GM23248 (cell line): ENCODE measurements at places on chromosomes 11 and 22.

- no peak overlapping the region for H3K4me3 ChIP-seq
- no peak for DNase-seq
- H3K4me1 ChIP-seq: peaks cover 5% of the 10 kb centered on the region; the same call in 1 of the 2 replicates
- no peaks in the 10 kb centered on the region for H3K36me3 ChIP-seq
These were observed 484.0 kb downstream of the NTM start for GRCh38 chr11:131854391-131854790.

GRCh38 chr22:20063271-20064139, 16.5 kb upstream of the DGCR8 start:
- H3K4me1 ChIP-seq: no peaks in the 10 kb centered on the region
- H3K27me3 ChIP-seq: no peaks in the 10 kb centered on the region
- H3K27ac ChIP-seq: no peak overlapping the region
- no peak for DNase-seq
- H3K36me3 ChIP-seq: no peaks in the 10 kb centered on the region
- no peak overlapping the region for H3K4me3 ChIP-seq

- H3K27me3 ChIP-seq: no peaks in the 10 kb centered on the region
- peaks cover 9% of the 10 kb centered on the region; the same call in 1 of the 2 replicates for H3K4me1 ChIP-seq
- DNase-seq: no peak
- H3K36me3 ChIP-seq: no peaks in the 10 kb centered on the region
- H3K27ac ChIP-seq: no peak overlapping the region
- no peak overlapping the region for H3K4me3 ChIP-seq
These were observed 3.8 kb downstream of the DGCR2 start for GRCh38 chr22:19118329-19118880.

GRCh38 chr11:90704510-90704909, 481.7 kb upstream of the CHORDC1 start:
- no peaks in the 10 kb centered on the region for H3K27me3 ChIP-seq
- no peak overlapping the region for H3K27ac ChIP-seq
- H3K4me3 ChIP-seq: no peak overlapping the region

GRCh38 chr11:90476442-90477007, 253.7 kb upstream of the CHORDC1 start:
- H3K4me3 ChIP-seq: no peak overlapping the region
- no peaks in the 10 kb centered on the region for H3K4me1 ChIP-seq
- H3K27me3 ChIP-seq: no peaks in the 10 kb centered on the region
- H3K36me3 ChIP-seq: no peaks in the 10 kb centered on the region
